ENCODE measurements at places on chromosomes 12 and 14.

- DNase-seq: no peak
Measured at GRCh38 chr14:101005447-101005846, 101.9 kb upstream of the RTL1 start.

GRCh38 chr12:53696655-53697331 lies 20.9 kb upstream of the ATP5MC2 start:
- DNase-seq: no peak

DNA sequence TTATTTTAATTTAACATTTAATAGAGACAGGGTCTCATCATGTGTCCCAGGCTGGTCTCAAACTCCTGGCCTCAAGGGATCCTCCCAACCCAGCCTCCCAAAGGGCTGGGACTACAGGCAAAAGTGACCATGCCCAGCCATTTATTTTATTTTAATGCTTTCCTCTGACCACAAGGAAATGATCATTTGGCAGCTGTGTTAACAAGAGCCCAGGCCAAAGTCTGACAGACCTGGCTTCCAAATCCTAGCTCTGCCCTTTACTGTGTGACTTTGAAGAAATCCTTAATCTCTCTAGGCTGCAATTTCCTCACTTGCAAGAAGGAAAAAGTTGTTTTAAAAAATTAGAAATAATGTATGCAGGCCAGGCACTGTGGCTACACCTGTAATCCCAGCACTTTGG lies 16.7 kb upstream of the GCH1 start:
- no peak for DNase-seq

DNA sequence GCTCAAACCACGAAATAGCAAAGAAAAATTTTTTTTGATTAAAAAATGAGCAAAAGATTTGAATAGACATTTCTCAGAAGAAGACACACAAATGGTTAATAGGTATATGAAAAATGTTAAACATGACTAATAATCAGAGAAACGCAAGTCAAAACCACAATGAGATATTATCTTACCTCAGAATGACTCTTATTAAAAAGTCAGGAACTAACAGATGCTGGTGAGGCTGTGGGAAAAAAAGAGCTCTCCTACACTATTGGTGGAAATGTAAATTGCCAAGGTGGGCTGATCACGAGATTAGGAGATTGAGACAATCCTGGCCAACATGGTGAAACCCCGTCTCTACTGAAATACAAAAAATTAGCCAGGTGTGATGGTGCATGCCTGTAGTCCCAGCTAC lies 315.5 kb upstream of the FLRT2 start:
- no peak for DNase-seq

DNA sequence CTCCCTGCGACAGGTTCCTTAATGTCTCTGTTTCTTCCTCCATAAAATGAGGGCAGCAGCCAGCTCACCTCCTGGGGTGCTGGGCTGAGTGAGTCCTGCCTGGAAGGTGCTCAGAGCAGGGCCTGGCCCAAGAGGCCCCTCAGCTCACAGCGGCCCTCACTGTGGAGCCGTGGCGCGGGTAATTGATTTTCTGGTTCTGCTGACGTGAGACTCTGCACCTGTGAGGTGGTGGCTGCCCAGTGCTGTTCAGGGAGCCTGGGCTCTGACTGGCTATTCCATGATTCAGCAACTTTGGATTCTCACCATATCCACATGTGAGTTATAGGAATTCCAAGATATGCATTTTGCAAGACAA lies 266.6 kb downstream of the ADGRD1 start:
- no peak for DNase-seq

DNA sequence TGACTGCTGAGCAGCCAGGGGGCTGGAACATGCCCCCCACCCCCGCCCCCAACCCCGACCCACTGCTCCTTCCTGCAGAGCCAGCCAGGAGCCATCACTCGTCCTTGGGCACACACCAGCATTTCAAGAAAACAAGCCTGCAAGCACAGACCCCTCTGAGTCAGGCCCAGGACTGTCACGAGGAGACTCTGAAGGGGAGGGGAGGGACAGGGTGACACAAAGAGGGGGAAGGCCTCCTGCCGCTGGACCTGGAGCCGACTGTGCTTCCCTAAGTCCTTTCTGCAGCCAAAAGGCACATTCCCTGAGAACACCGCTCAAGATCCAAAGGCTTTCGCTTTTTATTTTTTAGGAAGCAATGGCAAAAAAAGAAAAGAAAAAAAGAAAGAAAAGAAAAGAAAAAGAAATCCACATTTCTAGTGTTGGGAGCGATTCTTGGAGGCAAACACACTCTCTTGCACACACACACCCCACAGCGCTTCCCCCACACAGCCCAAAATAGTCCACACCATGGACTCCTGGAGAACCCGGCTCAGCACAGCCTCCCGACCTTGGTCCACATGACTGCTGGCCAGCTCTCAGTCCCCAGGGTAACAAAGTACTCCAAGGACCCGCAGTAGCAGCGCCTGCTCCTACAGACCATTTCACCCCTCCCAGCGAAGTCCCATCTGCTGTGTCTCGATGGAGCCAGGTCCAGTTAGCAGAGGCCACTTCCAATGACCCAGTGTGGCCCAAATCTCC lies 101.7 kb downstream of the DPF3 start:
- DNase-seq: no peak
